ENCODE measurements at places on chromosomes 16 and 17.

DNA sequence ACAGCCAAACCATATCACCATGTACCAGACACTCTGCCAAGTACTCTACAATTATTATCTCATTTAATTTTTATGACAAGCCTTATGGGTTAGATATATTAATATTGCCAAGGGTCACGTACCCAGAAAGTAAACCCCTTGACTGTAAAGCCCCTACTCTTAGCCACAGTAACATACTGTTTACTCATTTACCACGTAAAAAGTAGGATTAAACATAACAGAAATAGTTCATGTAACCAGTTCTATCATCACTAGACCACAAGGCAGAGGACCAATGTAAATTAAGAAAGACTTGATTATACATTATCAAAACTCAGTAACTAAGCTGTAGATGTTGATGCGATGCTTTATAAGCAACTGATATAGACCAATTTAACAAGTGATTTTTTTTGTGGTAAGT, 101.5 kb upstream of the CNTNAP4 start:
- no peak for DNase-seq

- DNase-seq: peak; percentile 2
Observed at GRCh38 chr17:16106161-16106891, 106.7 kb downstream of the TTC19 start.

DNA sequence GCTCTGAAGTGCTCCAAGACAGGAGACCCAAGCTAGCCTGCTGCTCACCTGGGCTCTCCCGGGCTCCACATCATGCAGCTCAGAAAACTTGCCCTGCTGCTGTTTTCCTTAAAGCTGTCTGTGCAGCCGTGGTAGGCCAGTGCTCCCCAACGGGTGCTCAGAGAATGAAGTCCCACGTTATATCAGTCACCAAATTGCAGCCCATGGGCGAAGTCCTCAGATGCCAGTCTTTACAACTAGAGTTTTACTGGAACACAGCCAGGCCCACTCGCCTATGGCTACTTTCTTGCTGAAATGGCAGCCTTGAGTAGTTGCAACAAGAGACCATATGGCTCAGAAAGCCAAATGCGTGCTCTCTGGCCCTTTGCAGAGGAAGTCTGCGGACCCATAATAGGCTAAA, 6.3 kb downstream of the CREBBP start:
- DNase-seq: no peak

GRCh38 chr17:82439194-82439828, 11.2 kb downstream of the CYBC1 start:
- no peak for DNase-seq

- DNase-seq: no peak
Observed at GRCh38 chr17:3796822-3797170, 4.2 kb downstream of the ITGAE start.

- peak; percentile 80 for DNase-seq
Observed at GRCh38 chr17:58513965-58514769, at the start of gene MTMR4. Gene MTMR4, minus strand, starts transcription at chr17:58514638. Its CDS starts 231 bp downstream, at chr17:58514407.

DNA sequence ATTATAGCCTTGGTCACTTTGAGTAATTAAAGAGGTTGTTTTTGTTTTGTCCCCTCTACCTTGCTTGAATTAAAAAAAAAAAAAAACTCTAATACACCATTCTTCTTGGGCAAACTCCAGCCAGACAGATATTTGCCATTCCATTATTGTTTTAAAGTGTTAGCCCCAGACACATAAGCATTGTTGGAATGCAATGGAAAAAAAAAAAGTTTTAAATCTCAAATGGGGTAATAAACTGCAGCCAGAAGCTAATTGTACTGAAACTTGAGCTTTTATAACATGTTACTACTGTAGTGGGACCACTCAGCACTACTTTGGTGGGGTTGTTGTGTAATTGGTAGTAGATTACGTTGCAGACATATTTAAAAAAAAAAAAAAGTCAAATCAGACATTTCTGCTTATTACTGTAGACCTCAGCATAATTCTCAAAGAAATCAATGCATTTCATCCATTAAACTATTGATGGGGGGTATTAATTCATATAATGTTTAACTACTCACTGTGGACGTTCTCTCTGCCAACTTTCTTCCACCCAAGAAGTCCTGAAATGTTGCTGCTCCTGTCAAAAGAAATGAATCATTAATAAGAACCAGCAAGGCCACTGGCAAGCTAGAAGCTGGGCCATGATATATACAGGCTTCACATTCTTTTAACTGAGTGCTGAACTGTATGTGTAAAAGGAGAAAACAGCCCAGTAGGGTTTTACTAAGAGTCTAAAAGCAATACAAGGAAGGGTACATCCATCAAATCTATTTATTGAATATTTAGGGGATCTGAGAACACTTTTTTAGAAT, 626.6 kb upstream of the SOX9 start:
- DNase-seq: peak; percentile 87

DNA sequence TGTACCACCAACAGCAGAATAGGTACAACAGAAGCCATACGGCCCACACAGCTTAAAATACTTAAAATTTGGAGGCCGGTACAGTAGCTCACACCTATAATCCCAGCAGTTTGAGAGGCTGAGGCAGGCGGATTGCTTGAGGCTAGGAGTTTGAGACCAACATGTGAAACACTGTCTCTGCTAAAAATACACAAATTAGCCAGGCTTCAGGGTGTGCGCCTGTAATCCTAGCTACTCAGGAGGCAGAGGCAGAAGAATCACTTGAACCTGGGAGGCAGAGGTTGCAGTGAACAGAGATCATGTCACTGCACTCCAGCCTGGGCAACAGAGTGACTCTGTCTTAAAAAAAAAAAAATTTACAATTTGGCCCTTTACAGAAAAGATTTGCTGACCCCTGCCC, 17.0 kb downstream of the GFOD2 start:
- no peak for DNase-seq

DNA sequence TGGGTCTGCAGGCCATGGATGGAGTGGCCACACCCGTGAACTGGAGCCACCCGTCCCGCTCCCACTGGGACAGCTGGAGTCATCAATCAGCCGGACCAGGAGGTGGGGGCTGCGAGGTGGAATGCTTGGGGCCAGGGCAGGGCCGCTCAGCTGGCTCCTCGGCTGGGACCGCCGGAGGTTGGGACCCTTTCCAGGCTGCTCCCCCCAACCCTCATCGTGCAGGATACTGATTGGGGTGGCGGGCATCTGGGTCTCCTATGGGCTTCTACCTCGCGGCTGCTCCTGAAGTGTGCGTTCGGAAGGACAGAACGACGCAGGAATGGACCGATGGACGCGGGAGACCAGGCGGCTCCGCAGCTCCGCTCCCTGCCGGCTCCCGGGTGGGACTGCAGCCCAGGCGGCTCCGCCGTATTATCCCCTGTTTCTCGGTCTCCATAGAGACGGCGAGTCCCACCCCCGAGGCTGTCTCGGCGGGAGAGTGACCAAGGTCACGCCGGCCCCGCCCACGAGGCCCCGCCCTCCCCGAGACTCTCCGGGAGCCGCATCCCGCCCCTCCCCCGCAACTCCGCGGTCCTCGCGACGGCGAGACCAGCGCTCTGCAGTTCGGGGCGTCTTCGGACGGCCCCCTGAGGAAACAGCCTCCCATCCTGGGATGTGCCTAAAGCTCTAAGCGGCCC, at the start of gene TPPP3:
Gene TPPP3, minus strand, starts transcription at position 388 of the 677 bp plus-strand sequence. CDS start 2,387 bp downstream, outside the sequence.
- peak; percentile 75 for DNase-seq

GRCh38 chr17:9205520-9206409, 184.5 kb downstream of the NTN1 start:
- no peak for DNase-seq

DNA sequence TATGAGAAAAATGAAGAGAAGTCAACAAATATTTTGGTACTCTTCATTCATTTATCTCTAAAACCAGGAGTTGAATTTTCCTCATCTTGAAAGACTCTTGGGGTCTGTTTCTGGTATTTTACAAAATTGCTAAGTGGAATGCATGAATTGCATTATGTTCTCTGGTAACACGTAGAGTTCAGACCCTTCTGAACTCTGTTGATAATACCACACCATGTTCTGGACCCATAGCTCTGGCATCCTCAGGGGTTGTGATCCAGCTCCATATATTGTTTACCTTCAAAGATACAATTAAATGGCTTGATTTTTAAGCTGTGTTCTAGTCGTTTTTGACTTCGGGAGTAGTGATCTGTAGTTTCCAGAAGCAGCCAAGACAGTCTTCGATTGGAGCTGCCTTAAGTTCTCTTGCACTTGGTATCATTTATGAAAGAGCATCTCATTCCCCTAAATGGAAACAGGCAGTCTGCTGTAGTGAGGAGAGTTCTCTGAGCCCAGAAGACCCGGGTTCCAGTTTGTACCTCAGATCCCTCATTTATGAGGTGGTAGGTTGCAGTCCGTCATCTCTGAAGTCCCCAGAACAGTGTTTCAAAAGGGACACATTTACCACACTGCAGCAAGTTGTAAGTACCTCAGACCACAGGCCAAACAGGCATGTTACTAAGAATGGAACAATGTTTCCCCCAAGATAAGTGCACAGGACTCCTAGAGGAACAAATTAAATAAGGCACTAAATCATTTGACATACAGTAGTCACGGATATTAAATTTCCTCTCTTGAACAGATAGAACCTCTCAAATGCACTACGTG, 9.6 kb downstream of the PSMD7 start:
- DNase-seq: no peak

GRCh38 chr16:71659471-71659870, 33.5 kb downstream of the MARVELD3 start:
- no peak for DNase-seq

DNA sequence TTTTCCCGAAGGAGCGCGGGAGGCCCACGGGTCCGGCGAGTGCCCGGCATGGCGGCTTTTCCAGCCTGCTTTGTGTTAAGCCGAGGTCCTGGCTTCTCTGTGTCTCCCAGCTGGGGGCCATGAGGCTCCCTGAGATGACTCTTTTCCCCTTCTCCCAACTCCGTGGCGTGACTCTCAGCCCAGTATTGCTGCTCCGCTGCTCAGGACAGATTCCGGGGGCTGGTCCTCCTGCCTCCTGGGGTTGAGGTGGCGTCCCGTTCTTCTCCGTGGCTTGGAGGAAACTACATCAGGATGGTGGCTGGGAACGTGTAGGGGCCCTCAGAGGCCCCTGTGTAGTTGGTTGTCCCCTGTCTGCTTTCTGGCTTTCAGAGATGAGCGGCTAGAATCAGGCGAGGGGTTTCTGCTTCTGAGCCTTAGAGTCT, 951 bp downstream of the GPS1 start:
- no peak for DNase-seq

- no peak for DNase-seq
Observed at GRCh38 chr16:71943887-71944286, 48.6 kb downstream of the IST1 start.

DNA sequence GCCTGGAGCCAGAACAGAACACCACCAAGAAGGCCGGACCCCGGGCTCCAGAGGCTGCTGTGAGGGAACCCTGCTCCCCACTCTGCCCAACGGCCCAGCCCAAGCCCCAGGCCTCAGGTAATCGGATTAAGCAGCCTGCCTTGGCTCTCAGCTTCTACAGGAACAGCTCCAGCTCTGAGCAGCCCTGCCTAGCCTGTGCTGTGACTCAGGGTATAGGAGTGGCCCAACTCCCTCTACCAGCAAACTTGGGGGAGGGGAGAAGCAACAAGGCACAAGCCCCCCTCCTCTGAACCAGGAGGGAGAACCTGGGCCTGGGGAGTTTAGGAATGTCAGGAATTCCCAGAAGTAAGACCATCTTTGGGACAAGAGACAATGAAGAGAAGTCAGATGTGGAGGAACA, 849 bp upstream of the SOX15 start:
- peak; percentile 63 for DNase-seq

- no peak for DNase-seq
Observed at GRCh38 chr17:61040666-61041065, 359.0 kb upstream of the TBX2 start.

DNA sequence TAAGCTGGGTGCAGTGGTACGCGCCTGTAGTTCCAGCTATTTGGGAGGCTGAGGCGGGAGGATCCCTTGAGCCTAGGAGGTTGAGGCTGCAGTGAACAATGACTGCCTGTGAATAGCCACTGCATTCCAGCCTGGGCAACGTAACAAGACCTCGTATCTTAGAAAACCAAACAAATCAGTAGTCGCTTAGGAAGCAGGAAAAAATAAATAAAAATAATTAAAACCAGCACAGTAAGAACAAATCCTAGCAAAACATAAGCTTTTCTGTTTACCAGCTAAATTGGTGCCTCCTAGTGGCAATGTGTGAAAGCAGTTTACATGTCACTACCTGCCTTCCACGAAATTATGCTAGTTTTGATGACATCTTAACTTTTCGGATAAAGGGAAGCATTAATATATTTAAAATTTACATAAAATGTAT, 1.3 kb downstream of the ARMC5 start:
- DNase-seq: peak; percentile 63

DNA sequence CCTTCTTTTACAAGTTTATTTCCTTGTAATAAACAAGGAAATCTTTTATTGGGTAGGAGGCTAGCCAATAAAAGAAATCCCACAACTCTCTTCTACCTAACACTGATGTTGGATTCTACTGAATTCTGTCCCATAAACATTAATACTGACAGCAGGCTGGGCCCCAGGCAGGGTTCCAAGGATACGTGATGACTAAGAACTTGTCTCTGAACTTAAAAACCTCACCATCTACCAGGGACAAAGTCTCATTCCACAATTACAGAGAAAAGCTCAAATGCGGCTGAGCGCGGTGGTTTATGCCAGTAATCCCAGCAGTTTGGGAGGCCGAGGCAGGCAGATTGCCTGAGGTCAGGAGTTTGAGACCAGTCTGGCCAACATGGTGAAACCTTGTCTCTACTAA, 64.9 kb downstream of the ARHGAP17 start:
- DNase-seq: peak; percentile 68

GRCh38 chr17:57948169-57948554, 7.0 kb downstream of the CUEDC1 start:
- DNase-seq: no peak

- DNase-seq: no peak
Observed at GRCh38 chr16:53501216-53501859, 1.7 kb downstream of the AKTIP start.

- peak; percentile 71 for DNase-seq
Observed at GRCh38 chr16:86510465-86511261, at the start of gene FOXF1. Gene FOXF1, plus strand, starts transcription at chr16:86510527. Its CDS starts 43 bp downstream, at chr16:86510570.

DNA sequence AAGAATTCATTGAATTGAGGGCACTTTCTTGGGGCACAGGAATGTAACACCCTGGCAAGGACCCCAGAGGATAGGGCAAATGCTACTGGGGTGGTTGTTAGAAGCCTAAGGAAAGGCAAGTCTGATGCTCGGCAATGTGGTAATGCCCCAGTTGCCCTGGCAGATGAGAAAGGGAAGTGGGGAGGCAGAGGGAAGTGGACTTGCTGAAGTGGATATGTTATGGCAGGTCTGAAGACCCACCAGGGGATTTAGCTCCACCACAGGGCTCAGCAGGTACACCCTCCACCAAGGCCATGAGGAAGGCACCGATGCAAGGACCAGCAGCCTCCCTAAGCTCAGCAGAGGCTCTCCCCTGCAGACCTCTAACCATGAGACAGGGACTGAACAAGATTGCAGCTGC, 184.8 kb downstream of the IRX5 start:
- DNase-seq: no peak

GRCh38 chr16:15573274-15573895, 69.6 kb downstream of the MARF1 start:
- DNase-seq: no peak

DNA sequence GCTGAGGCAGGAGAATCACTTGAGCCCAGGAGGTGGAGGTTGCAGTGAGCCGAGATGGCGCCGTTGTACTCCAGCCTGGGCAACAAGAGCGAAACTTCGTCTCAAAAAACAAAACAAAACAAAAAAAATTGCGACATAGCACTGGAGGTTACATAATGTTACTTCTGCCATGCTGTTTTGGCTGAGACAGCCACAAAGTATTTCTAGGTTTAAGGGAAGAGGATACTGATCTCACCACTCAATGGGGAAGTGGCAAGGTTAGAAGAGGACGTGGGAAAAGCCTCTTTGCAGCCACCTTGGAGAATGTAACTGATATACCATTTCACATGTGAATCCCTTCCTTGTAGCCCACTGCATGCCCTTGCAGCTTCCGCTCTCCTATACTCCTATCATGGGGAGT, 131.2 kb upstream of the NLRP1 start:
- no peak for DNase-seq

Data from fibroblast of skin of right biceps (primary cell).